ENCODE measurements at places on chromosomes 3 and 15.

GRCh38 chr3:145124900-145125678 is 1035.9 kb downstream of the PLOD2 start:
- no peak for DNase-seq

DNA sequence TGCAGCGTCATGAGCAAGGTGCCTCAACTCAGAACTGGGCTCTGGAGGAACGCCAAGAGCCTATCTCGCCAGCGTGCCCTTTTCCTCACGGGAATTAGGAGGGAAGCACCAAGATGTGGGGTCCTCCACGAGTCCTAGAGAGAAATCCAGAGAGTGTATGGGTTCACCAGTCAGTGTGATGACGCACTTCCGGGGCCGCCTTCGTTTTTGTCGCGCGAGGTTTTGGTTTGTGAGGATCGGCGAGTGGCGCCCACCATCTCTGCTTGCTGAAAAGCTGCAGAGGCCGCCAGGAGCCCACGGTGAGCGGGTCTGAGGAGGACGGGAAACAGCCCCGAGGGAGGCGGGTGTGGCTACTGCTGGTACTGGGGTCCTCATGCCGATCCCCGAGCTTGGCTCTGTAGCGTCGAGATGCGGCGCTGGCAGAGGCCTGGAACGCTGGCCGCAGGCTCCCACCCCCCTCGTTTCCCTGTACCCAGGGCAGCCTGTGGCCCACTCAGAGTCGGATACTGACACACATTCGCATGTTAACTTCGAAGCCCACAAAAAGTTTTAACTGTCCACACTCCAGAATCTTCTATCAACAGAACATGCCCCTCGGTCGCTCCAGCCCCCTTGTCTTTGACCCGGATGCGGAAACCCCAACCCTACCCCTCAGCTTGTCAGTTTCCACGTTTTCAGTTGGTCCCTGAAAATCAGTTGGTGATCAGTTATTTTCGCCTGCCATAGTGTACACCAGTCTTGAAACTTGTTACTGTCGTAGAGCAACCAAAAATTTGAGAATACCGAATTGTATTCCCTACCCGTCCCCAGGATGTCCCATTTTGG is 30.4 kb downstream of the ZNF662 start:
- DNase-seq = no peak

- no peak for DNase-seq
These were observed 121.4 kb upstream of the ATP11B start for GRCh38 chr3:182671942-182672341.

- no peak for DNase-seq
These were observed 463.1 kb upstream of the NECTIN3 start for GRCh38 chr3:110608566-110608965.

- peak; percentile 47 for DNase-seq
These were observed at the start of gene SCAANT1 for GRCh38 chr3:63911873-63912767. Gene SCAANT1, minus strand, starts transcription at chr3:63912383.

DNA sequence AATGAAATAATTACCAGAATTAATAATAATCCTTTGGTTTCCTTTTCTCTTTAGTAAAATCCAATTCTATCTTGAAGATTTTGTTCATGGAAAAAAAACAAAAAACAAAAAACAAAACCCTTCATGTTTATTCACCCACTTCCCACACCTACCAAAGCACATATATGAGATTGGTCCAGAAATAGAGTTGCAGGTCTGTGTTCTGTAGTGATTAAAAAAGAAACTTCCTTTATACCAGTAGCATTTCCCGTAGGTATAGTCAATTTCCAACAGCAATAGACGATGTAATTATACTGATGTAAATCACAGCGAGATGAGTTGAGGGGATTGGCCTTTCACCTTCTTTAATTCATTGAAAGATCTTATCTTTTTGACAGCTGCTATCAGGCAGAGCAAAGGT is 194.6 kb downstream of the SOX2 start:
- DNase-seq = no peak

- no peak for DNase-seq
These were observed 9.9 kb upstream of the ARHGEF3 start for GRCh38 chr3:56811546-56812202.

GRCh38 chr15:98955961-98956723 is 51.5 kb downstream of the PGPEP1L start:
- no peak for DNase-seq
